Heart left ventricle (tissue), 16 donors: ENCODE measurements at places on chromosomes 11 and 22.

DNA sequence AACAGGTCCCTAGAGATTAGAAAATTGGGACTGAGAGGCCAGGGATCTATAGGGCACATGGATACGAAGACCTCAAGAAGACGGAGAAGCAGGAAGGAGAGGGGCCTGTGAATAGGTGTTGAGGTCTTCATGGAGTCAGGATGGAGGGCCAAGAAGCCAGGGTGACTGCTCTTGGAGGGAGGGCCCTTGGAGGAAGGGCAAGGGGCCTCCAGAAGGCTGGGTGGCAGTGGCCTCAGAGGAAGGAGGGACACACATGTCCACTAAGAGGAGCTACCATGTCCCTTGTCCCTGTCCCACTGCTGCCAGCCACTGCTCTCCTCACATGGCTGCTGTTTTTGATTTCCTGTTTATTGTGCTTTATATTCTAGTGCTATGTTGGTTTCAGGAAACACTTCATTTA is 589.5 kb upstream of the B3GAT1 start:
- no peak overlapping the region for H3K27ac ChIP-seq
- no peak for DNase-seq
- no peak overlapping the region for H3K4me3 ChIP-seq
- no peaks in the 10 kb centered on the region for H3K36me3 ChIP-seq

GRCh38 chr22:19353363-19354131 is 62.0 kb upstream of the CLTCL1 start:
- H3K4me1 ChIP-seq: no peaks in the 10 kb centered on the region
- H3K36me3 ChIP-seq: peaks cover 97% of the 10 kb centered on the region
- no peak overlapping the region for H3K27ac ChIP-seq
- H3K4me3 ChIP-seq: no peak overlapping the region

DNA sequence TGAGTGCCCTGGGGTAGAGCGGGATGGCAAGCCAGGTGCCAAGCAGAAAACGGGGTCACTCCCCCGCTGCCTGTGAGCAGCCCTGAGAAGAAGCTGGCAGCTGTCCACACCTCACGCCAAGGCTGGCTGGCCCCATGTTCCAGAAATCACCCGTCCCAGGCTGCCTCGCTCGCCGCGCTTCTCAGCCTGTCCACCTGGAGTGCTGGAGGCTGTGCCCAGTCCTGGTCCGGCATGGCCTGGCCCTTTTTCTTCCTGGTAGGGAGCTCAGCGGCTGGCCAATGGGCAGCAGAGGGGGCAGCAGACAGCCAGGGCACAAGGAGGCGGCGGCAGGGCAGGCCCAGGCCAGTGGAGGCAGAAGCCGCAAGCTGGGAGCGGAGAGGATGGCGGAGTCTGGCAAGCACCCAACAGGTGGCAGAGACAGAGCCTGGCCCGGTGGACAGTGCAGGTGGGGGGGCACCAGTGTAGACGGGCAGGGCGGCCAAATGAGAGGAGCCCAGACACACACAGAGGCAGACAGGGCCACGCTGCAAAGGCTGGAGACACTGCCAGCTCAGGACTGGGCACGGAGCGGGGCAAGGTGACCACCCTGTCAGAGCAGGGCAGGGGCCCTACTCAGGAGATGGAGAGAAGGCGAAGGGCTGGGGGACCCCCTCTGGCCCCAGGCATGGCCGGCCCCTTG is 37.2 kb upstream of the TH start:
- H3K27me3 ChIP-seq: no peaks in the 10 kb centered on the region
- H3K27ac ChIP-seq: no peak overlapping the region
- H3K4me1 ChIP-seq: no peaks in the 10 kb centered on the region
- DNase-seq: peak; percentile 20
- H3K36me3 ChIP-seq: no peaks in the 10 kb centered on the region

DNA sequence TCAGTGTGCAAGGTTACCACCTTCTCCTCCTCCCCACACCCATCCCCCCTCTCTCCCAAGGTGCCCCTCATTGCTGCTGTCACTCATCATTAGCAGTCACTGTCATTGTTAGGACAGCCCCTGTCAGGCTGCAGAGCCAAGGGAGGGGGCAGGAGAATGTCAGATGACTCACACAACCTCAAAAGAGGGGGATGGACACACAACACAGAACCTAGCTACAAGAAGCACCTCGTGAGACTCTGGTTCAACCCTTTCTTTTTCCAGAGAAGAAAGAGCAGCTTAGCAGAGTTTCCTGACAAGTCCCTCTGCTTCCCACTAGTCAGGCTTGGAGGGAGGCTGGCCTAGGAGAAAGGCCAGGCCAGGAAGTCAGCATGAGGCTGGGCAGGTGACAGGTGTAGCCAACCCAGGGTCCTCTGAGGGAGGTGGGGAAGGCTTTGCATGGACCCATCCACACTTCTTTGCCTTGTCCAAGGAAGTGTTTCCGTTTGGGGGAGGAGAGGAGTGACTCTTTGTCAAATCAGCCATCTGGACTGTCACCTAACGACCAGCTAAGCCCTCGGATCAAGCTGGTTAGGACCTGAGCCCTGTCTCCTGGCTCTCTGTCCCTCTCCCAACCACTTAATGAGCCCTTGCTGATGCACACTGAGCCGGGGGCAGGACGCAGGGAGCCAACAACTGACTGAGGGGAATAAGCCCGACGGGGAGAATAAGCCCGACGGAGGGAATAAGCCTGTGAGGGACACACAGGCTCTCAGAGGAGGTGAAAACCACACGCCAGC is 18.3 kb downstream of the ADORA2A start:
- no peaks in the 10 kb centered on the region for H3K27me3 ChIP-seq
- no peak overlapping the region for H3K27ac ChIP-seq
- H3K4me1 ChIP-seq: no peaks in the 10 kb centered on the region
- H3K4me3 ChIP-seq: no peak overlapping the region

GRCh38 chr11:20459865-20460264 is 72.3 kb downstream of the PRMT3 start:
- no peak overlapping the region for H3K4me3 ChIP-seq
- H3K36me3 ChIP-seq: peaks cover 8% of the 10 kb centered on the region
- no peaks in the 10 kb centered on the region for H3K27me3 ChIP-seq
- H3K4me1 ChIP-seq: no peaks in the 10 kb centered on the region

DNA sequence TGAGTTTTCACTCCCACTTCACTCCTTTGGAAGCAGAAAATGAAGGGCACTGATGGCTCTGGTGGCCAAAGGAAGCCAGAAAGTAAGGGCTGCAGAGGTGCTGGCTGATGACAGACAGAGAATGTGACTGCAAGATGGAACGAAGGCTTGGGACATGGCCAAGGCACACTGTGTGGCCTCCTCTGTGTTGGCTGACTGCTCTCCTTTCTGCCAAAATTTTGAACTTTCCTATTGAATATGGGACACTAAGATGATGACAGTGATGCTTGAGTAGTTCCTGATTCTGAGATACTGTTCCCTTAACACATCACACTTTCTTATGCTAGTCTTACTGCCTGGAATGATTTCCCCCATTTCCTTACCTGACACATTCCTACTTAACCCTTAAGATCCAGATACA is 156.4 kb downstream of the SWAP70 start:
- H3K4me1 ChIP-seq: peaks cover 22% of the 10 kb centered on the region
- no peaks in the 10 kb centered on the region for H3K36me3 ChIP-seq
- DNase-seq: peak; percentile 71

DNA sequence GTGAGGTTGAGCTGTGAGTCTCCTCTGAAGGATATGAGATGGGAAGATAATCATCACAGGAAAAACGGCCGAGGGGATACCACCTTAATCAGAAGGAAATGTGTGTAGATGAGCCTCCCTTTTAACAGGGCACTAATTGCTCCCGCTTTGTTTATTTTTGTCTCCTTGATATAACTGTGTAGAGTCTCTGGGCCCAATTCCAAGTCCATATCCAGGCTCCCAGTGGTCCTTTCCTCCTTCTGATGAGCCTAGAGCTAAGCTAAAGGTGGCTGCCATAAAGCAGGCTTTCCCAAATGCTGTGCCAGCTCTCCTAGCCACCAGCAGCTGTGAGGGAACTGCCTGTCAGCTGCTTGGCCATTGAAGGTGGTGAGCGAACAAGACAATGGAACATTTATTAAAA is 17.1 kb upstream of the CCDC90B start:
- H3K36me3 ChIP-seq: no peaks in the 10 kb centered on the region
- DNase-seq: no peak
- H3K27me3 ChIP-seq: no peaks in the 10 kb centered on the region

DNA sequence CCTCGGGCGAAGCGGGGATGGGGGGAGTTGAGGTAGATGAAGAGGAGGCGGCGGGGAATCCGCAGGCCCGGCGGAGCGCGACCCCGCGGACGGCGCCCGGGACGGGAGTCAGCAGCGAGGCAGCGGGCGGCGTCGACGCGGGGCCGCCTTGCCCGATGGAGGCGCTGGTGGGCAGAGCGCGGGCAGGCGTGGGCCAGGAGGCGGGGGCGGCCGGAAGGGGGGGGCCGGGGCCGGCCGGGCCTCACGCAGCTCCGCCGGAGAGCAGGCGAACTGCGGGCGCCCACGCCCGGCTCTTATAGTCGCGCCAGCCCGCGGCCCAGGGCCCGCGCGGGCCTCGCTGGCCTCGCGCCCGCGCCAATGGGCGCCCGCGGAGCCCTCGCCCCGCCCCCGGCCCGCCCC is at the start of gene IGF2:
Gene IGF2, minus strand, starts transcription at position 267 of the 399 bp plus-strand sequence. CDS start 3,866 bp downstream, outside the sequence.
- DNase-seq: no peak
- no peaks in the 10 kb centered on the region for H3K36me3 ChIP-seq
- peak within 1 kb of the TSS; percentile 68 for H3K4me3 ChIP-seq
- peaks cover 19% of the 10 kb centered on the region for H3K4me1 ChIP-seq

DNA sequence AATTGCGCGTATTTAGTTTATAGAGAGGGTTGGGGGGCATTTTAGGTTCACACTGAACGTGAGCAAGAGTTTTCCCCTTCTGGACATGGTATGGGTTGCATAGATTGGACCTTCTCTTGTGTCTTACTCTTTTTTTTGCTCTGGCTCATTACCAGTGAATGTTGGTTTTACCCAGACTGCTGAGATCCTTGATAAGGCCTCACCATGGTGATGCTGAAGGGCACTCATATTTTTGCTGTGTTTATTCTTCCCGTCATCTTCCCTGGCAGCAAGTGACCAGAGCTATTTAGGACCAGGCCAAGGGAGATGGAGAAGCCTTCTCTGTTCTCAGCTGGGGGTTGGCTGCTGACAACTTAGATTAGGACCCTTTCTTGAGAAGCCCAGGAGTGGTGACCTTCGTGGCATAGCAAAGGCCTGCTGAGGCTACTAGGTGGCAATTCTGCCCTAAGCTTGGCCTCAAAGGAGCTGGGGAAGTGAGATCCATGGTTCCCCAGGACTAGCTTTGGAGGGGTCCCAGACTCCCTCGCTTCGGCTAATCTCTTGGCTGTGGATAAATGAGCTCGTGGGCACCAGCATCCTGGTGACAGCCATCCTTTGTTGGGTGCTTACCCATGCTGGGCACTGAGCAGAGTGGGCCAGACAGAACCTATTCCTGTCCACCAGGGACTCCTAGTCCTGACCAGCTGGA is 47.3 kb downstream of the GRIK4 start:
- no peak overlapping the region for H3K27ac ChIP-seq
- peaks cover 11% of the 10 kb centered on the region for H3K27me3 ChIP-seq
- DNase-seq: no peak

DNA sequence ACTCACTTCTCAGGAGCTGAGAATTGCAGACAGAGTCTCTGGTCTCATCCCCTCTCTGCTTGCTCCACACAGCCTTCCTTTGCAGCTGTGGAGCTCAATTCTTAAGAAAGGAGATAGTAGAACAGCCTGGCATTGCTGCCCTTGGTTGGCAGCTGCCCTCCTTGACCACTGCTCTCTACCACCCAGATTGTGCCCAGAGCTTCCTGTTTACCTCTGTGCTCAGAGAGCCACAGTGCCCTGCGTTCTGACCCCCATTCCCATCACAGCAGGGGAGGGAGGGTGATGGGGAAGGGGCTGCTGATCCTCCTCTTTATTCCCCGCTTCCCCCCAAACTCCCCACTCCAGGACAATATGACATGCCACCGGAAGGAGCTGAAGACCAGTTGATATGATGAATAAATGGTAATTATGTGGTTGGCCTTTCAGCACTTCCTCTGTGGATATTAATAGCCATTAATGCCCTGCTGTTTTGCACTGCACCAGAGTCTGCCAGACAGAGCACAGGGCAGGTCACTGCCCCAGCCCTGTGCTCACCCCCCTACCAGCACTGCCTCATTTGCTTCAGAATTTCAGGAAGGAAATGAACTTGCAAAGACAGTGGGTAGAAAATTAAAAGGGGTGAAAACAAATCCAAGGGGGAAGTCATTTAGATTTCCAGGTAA is 426.8 kb upstream of the CADM1 start:
- no peak overlapping the region for H3K4me3 ChIP-seq
- no peak for DNase-seq
- H3K27ac ChIP-seq: no peak overlapping the region
- H3K36me3 ChIP-seq: no peaks in the 10 kb centered on the region
- H3K4me1 ChIP-seq: peaks cover 7% of the 10 kb centered on the region
- H3K27me3 ChIP-seq: no peaks in the 10 kb centered on the region

GRCh38 chr11:2699185-2699530 is 636 bp downstream of the KCNQ1OT1 start:
- no peak for DNase-seq
- H3K36me3 ChIP-seq: no peaks in the 10 kb centered on the region
- H3K27ac ChIP-seq: no peak overlapping the region
- no peaks in the 10 kb centered on the region for H3K27me3 ChIP-seq

DNA sequence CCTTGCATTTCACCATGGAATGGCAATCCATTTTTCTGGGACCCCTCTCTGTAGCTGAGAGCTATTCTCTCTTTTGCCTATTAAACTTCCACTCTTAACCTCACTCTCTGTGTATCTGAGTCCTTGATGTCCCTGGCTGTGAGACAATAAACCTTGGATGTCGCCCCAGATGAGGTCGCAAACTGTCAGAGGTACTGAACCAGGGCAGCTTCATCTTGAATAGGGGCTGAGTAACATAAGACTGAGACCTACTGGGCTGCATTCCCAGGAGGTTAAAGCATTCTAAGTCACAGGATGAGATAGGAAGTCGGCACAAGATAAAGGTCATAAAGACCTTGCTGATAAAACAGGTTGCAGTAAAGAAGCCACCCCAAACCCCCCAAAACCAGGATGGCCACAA is 68.0 kb downstream of the RSF1 start:
- peak; percentile 56 for DNase-seq
- peak overlapping the region; percentile 28 for H3K27ac ChIP-seq
- H3K4me1 ChIP-seq: peaks cover 14% of the 10 kb centered on the region
- H3K4me3 ChIP-seq: no peak overlapping the region

DNA sequence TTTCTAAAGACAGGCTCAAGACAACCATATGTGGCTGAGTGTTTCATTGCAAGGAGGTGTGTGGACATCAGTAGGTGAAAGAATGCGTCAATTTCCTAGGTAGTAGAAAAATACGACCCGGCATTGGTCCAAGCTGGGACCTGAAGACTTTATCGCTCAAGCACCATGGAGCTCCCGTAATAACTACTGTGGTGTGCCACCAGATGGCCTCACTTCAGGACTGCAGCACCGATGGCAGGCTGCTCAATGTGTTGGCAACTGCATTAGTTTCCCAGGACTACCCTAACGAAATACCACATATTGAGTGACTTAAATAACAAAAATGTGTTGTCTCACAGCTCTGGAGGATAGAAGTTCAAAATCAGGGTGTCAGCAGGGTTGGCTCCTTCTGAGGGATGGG is 72.4 kb upstream of the FAT3 start:
- no peaks in the 10 kb centered on the region for H3K4me1 ChIP-seq
- no peaks in the 10 kb centered on the region for H3K36me3 ChIP-seq
- H3K27me3 ChIP-seq: no peaks in the 10 kb centered on the region

GRCh38 chr22:37148742-37149665 is 712 bp downstream of the IL2RB start:
- H3K4me1 ChIP-seq: no peaks in the 10 kb centered on the region
- DNase-seq: no peak
- no peaks in the 10 kb centered on the region for H3K36me3 ChIP-seq
- peaks cover 7% of the 10 kb centered on the region for H3K27me3 ChIP-seq

GRCh38 chr11:62020661-62021060 is 53.2 kb upstream of the FTH1 start:
- no peak overlapping the region for H3K27ac ChIP-seq
- H3K4me3 ChIP-seq: no peak overlapping the region
- H3K36me3 ChIP-seq: no peaks in the 10 kb centered on the region
- H3K4me1 ChIP-seq: peaks cover 34% of the 10 kb centered on the region
